Left renal pelvis (tissue), 4 donors: ENCODE measurements at places on chromosomes 16 and 17. TPM values are rescaled to one million over a fixed set of nuclear protein-coding genes. Genes with fewer than 3 reads are reported as not detected.

DNA sequence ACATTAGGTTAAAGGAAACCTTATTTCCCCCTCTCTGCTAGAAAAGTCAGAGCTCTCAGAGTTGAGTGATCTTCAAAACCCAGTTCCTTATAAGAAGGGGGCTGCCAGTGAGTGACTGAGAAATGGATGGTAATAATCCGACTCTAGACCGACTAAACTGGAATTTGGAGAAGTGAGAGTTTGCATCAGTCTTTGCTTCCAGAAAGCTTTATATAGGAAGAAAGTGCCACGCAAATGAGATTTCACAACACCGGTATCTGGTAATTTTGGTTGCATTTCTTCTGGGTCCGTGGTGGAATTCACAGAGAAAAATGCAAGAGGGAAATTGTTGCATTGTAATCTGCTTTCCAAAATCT lies 271.4 kb downstream of the MAF start:
- DNase-seq = no peak

DNA sequence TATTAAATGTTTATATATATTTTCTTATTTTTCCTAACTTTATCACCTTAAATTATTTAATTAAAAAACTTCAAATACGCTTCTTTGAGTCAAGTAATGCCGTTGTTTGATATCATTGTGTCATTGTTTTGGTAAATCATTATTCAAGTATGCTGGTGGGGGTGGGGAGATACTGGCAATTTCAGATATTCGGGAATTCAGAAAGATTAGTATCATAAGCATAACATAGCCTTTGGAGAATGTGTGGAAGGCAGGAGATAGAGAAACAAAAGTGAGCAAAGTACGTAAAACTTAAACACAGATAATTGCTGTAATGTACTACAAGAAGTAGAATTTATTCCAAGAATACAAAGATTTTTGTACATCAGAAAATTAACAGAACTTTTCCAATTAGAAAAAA lies 49.8 kb downstream of the TANC2 start:
- DNase-seq = no peak

CCL8 gene
- polyA plus RNA-seq = 0.20 TPM

PIRT gene
- polyA plus RNA-seq = 0.66 TPM

ITGAE gene
- polyA plus RNA-seq = 42.1 TPM

DNA sequence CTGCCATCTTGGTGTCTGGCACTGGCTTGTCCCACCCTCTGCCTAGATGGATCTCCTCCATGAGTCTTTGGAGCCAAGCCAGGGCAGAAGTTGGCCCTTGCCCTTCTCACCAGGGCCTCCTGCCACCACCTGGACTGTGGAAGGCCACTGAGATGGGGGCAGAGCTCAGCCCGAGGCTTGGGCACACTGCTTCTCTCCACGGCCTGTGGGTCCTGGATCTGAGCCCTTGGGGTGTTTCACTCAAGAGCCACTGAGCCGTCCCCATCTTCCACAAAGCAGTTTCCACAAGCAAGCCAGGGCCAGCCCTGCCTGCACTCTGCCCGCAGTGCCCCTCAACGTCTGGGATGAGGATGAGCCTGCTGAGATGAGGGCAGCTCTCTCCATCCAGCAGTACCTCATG lies 16.7 kb upstream of the CD300A start:
- no peak for DNase-seq
